Ovary (tissue), 10 donors: ENCODE measurements at places on chromosomes 11 and 22.

- DNase-seq: no peak
These were observed 17.0 kb downstream of the RRAS2 start for GRCh38 chr11:14341968-14342367.

- no peak for DNase-seq
These were observed 54.1 kb downstream of the GRIK4 start for GRCh38 chr11:120565466-120566155.

DNA sequence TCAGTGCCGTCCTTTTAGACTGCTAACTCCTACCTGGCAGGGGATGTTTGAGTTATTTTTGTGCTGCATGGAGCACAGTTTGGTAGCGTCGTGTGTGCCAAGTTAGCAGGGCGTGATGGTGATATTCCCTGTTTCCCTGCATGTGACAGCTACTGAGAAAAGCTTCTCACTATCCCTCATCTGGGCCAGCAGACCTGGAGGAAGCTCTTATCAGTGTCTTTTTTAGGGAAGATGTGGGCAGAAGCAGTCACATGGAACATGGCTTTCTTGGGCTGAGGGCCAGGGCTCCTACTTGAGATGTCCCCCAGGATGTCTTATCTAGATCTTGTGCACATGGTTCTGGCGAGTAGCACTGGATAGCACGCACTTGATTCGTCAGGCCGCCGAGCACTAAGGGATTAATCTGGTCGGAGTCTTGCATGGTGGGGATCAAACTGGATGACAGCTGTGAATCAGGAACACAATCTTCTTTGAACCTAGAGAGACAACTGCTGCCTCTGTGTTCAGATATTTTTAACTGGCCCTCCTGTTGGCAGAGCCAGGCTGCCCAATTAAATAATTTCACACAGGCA, 33.8 kb downstream of the TECTA start:
- no peak for DNase-seq

GRCh38 chr11:57513911-57514537, 1.5 kb downstream of the SLC43A1 start:
- DNase-seq: peak; percentile 46

- no peak for DNase-seq
These were observed 28.5 kb downstream of the MAFF start for GRCh38 chr22:38230108-38230825.

DNA sequence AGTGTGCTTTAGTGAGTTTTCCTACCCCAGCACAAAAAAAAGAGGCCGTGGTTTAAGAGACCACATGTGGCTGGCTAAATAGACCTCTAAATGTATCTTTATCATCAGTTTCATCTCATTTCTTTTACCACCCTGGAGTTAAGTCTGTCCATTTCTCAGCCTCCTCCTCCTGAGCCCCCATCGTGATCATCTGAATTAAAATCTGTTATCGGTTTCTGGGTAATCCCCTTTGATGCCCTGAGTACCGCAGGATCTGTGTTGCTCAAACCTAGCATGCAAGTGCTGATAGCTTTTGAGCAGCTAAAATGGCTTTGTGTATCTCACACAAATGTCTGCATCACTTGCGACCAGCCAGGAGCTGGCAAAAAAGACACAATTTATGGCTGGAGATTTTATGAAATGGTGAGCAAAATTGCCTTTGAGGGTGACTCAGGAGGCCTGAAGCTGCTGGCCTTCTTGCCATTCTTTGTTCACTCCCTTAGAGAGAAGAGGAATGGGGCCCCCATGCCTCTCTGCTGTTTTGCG, 236.5 kb downstream of the NTM start:
- no peak for DNase-seq

DNA sequence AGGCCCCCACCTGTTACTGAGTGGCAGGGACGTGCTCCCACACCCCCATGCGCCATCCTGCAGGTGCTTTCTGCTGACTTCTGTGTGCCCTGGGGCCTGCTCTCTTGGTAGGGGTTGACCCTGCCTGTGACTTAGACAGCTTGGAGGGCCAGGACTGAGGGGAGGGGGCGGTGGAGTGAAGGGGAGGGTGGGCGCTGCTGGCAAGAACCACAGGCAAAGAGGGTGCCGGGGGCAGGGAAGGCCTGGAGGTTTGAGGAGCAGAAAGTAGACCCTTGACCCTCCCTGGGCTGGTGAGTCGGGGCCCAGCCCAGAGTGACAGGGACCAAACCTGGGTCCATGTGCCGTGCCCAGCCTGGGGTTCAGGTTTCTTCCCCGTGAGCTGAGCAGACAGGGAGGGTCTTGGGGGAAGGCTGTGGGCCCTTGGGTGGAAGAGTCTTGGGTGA, 17.8 kb downstream of the KCNQ1 start:
- DNase-seq: no peak

- no peak for DNase-seq
These were observed 4.9 kb downstream of the GLYAT start for GRCh38 chr11:58726737-58727414.

DNA sequence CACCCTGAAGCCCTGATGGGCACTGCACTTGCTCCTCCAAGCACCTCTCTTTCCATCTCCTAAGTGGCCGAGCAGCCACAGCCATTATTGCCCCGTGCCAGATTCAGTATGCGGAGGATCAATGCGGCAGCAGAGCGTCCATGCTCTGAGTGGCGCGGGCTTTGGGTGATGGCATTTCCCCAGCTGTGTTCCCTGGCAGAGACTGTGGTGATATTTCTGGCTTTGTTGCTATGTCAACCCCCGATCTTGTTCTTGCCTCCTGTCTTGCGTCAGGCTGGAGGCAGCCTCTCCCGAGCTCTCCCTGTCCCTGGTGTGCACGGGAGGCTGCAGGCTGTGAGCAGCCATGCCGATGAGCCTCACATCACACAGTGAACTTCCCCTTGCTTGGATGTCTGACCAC, 1018.6 kb downstream of the TBC1D22A start:
- DNase-seq: no peak

DNA sequence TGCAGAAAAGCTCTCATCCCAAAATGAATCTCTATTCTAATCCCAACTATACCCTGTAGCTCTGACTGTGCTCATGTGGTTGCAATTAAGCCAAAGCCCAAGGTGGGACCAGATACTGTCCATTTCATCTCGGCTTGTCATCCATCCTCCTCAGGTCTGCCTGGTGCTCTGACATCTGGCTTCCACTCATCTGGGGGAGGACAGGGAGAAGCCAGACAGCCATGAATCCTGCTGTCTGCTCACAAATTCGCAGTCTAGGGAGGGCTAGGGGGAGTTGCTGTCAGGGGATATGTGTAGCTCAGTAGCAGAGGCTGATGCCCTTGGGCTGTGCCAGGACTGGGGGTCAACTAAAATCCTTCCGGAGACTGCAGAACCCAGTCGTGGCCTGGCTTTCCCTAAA, 167.1 kb downstream of the ETS1 start:
- DNase-seq: no peak

DNA sequence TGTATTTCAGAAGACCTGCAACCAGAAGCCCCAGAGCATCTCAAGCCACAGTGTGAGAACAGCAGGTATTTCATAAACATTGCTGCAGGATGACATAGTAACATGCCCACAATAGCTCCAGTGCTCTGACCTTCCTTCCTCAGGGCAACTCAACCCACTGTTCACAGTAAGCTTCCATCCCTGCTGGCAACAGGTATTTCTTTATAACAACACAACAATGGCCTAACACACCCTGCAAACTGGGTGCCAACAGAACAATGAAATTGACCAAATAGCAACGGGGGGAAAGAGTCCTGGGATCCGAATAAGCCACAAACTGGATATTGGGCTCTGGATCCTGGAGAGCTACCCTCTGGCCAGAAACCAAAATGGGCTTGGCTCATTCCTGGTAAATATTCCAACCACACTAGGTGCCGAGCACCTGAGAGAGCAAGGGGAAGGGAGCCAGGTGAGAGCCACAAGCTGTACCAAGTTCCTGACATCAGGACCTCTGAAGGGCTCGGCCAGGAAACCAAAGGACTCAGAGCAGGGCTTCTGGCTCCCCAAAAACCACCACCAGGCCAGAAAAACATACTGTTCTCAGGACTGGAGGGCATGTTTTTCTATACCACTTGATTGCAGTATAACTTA, 99.5 kb downstream of the MICAL3 start:
- no peak for DNase-seq
